ENCODE measurements at places on chromosomes 13 and 19. TPM values are rescaled to one million over a fixed set of nuclear protein-coding genes. Genes with fewer than 3 reads are reported as not detected.

DNA sequence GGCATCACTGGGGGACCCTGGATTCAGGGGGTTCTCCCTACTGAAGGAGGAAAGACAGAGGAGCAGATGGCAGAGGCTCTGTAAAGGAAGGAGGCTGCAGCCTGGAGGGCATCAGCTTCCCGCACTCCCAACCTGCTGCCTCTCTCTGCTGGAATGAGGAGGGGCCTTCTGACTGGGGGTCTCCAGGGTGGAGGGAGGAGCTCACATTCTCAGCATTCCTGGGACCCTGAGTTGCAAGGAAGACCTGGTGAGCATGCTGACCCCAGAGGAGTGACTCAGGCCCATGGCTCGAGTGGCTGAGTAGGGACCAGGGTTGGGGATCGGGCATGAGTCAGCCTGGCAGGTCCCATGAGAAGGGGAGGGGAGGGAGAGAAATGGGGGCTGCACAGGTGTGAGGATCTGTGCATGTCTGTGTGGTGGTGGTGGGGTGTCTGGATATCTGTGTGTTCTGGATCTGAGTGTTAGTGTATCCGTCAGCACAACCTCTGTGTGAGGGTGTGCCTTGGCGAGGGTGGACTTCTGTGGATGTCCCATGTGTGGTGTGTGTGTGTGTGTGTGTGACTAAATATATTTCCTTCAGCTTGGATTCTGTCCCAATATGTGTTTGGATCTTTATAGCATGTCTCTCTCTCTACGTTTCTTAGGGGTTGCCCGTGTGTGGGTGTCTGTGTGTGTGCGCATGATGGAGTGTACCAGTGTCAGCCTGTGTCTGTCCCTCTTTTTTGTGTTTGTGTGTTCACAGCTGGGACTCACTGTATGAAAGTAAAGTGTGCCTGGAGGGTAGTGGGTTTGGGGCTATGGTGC is 4.6 kb downstream of the AXL start:
- DNase-seq, result no peak

Gene ATP4B
- 0.09 TPM for polyA plus RNA-seq

GRCh38 chr13:76210262-76210661 is 574.1 kb downstream of the LMO7 start:
- DNase-seq, result no peak

DNA sequence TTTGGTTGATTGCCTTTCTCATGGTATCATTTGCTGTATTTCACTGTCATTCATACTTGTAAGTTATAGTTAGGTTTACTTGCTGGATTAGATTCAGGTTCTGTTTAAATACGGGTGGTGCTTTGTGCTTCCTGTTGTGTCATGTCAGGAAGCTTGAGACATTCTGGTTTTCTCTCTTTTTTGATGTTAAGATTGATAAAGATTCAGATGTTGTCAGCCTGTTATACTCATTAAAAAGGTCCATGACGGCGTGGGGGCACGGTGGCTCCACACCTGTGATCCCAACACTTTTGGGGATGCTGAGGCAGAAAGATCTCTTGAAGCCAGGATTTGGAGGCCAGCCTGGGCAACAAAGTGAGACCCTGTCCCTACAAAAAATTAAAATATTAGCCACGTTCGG is 45.7 kb downstream of the NAA16 start:
- DNase-seq, result no peak

GRCh38 chr13:77751513-77752456 is 54.3 kb downstream of the SLAIN1 start:
- DNase-seq, result no peak

GRCh38 chr13:36769126-36769525 is 49.9 kb upstream of the RFXAP start:
- no peak for DNase-seq

Gene C19orf67
- polyA plus RNA-seq, result not detected

Gene HNRNPUL1
- polyA plus RNA-seq, result 53.9 TPM

DNA sequence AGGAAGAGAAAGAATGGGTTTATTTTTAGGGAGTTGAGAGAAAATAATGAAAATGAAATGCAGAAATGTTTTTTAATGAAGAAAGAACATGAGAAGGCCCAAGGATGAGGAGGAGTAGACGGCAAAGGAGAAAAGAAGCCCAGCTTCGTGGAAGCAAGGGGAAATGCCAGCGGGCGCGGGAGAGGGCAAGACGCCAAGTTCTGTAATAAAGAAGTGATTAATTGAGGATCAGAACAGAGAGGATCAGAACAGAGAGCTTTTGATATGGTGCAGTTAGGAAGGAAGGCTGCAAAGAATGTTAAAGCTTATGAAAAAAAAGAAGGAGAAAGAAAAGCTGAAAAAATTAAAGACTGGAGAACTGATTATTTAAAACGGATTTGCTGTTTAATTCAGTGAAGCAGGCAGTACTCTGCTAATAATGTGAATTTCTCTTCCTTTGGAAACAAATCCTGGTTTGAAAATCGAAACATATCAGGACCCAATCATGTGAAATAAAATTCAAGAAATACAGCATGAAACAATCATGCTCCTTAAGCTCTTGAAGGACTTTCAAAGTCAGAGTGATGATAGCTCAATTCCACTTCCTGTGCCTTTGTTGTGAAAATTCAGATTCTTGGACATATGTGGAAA is 99.3 kb upstream of the SOX1 start:
- no peak for DNase-seq

DNA sequence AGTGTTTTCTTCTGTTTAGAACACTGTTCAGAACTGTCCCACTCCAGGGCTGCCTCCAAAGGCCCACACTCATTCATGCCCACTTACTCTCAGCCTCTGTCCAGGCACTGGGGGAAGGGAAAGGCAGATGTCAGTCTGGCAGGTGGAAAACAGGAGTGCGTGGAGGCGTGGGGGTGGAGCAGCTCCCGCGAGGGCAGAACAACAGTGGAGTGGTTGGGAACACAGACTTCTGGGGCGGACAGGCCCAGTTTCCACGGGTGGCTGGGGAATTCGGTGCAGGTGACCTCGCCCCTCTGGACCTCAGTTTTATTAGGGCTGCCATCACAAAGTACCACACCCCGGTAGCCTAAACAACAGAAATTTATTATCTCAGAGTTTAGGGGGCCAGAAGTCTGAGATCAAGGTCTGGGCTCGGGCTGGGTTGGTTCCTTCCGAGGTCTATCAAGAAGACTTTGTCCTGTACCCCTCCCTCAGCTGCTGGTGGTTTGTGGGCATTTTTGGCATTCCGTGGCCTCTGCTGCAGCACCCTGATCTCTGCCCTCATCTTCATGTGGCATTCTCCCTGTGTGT is 59.7 kb downstream of the SIPA1L3 start:
- DNase-seq, result no peak

- DNase-seq, result no peak
Measured at GRCh38 chr13:105783261-105783660, 752.2 kb downstream of the EFNB2 start.

DNA sequence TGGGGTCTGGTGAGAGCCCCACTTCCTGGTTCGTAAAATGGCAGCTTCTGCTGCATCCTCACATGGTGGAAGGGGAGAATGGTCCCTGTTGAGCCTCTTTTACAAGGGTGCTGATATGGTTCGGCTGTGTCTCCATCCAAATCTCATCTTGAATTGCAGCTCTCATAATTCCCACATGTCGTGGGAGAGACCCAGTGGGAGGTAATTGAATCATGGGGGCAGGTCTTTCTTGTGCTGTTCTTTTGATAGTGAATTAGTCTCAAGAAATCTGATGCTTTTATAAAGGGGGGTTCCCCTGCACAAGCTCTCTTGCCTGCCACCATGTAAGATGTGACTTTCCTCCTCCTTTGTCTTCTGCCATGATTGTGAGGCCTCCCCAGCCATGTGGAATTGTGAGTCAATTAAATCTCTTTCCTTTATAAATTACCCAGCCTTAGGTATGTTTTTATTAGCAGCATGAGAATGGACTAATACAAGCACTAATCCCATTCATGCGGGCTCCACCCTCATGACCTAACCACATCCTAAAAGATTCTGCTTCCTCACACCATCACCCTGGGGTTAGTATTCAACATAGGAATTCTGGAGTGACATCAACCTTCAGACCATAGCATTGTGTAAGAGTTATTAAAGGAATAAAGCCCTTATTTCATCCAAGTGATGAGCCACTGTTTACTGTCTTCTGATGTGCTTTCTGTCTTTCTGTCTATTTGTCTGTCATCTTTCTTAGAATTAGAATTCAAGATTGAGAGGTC is 159.0 kb upstream of the IRS2 start:
- DNase-seq, result no peak

Gene CGB2
- polyA plus RNA-seq, result not detected

Data from spleen (tissue), 13 donors.